ENCODE measurements at places on chromosomes 2 and 18.

DNA sequence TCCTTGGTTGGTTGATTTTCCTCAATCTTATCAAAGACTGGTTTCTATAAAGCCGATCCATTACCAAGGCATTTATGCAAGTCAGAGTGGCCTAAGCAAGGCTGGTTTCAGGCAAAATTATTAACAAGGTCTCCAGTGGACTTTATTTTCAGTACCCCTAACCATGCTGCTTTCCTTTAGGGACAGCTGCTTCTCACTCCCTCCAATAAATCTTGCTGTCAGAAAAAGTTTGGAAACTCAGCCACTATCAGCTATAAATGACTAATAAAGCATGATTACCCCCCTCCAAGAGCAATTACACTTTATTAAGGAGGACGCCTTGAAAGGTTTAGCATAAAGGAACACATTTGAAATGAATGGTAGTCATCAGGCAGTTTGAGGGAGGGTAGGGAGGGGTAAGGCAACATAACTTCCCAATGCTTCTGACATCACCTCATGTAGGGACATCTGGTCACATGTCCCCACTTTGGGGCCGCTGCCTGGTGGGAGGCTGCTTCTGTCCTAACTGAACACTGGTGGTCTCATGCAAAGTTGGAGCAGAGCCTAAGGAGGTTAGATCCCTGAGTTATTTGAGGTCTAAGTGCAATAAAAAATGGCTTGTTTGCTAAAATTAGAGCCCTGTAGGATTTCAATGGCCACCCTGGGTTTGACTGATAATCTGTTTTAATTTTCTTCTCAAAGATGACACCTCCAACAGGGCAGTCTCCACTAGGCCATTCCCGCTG is 58.0 kb upstream of the TMEM178A start:
- no peak for DNase-seq

DNA sequence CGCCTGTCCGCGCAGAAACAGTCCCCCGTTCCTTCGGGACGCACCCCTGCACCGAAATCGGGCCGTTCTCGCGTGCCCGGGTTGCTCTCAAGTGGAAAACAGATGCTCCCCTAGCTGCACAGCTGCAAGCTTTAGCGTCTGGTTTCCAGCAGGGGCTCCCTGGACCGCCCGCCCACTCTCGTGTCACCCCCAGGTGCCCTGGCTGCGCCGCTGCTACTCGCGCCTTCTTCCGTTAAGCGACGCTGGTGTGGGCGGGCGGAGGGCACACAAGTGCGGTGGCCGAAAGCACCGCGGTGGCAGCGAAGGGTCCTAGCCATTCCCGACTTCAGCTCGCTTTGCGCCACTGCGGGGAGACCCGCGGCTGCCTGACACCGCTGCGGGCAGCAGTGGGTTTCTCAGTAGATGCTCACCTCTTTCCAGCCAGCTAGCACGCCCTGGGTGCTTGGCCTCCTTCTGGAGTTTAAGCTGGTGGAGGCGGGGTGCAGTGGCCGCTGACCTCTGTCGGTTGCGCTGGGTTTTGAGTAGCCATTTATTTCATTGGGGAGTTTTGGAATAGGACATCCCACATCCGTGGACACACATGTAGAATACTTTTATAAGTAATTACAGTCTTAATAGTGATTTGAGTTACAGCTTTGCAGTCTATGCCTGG is 806 bp downstream of the ZNF407 start:
- DNase-seq: peak; percentile 54

- DNase-seq: no peak
These were observed 45.3 kb downstream of the LRPPRC start for GRCh38 chr2:43950383-43951008.

DNA sequence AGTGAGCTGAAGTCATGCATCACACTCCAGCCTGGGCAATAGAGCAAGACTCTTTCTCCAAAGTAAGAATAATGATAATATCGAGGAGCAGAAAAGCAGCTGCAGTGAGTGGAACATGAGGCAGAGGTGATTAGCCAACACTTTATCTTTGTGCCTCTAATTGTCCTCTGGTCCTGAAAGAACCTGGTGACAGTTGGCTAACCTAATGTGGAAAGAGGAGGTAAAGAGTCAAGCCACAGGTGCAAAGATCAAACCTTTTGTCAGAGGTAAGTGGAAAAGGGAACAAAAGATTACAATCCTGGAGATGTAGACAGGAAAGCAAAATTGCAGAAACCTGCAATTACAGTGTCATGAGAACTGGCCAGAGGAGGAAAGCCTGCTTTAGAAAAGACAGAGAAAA is 53.5 kb upstream of the LCLAT1 start:
- no peak for DNase-seq
